Daoy (cell line): ENCODE measurements at places on chromosomes 11 and 22. TPM values are rescaled to one million over a fixed set of nuclear protein-coding genes. Genes with fewer than 3 reads are reported as not detected.

Gene CCDC73
- total RNA-seq: not detected in 2 replicates

Gene OR51I1
- not detected in 2 replicates for total RNA-seq

Gene PRR33
- not detected in 2 replicates for total RNA-seq

Gene SEPTIN3
- 0.74 and 0.77 TPM in 2 replicates for total RNA-seq

Gene EMID1
- 1.3 and 9.0 TPM in 2 replicates for total RNA-seq

Gene BACE1
- 9.3 and 14.8 TPM in 2 replicates for total RNA-seq

Gene NPAS4
- total RNA-seq: 0.11 TPM in 1 of 2 replicates, not detected in the other

Gene MYO7A
- total RNA-seq: 0.40 TPM in 1 of 2 replicates, not detected in the other

Gene GGTLC3
- total RNA-seq: not detected in 2 replicates

Gene FAM227A
- total RNA-seq: 0.06 and 0.80 TPM in 2 replicates

Gene OR8D4
- not detected in 2 replicates for total RNA-seq

Gene TTC38
- 26.2 and 30.6 TPM in 2 replicates for total RNA-seq

Gene PATL1
- 12.7 and 16.1 TPM in 2 replicates for total RNA-seq

Gene SEC14L2
- 9.5 and 12.7 TPM in 2 replicates for total RNA-seq

Gene SMCO4
- 27.5 and 49.1 TPM in 2 replicates for total RNA-seq

Gene CD6
- total RNA-seq: 0.06 and 0.46 TPM in 2 replicates

Gene TIMM10B
- 24.7 and 43.4 TPM in 2 replicates for total RNA-seq

Gene ZNF214
- 1.8 and 4.6 TPM in 2 replicates for total RNA-seq

Gene PRAME
- total RNA-seq: 41.9 and 62.0 TPM in 2 replicates

Gene GNAZ
- 5.3 and 7.7 TPM in 2 replicates for total RNA-seq

Gene PIK3IP1
- total RNA-seq: 0.09 and 0.69 TPM in 2 replicates

Gene SYT9
- 1.8 and 2.0 TPM in 2 replicates for total RNA-seq

Gene SCN3B
- total RNA-seq: 0.24 and 0.34 TPM in 2 replicates

Gene POTEH
- 1.6 and 3.8 TPM in 2 replicates for total RNA-seq

Gene MMP13
- total RNA-seq: 0.17 TPM in 1 of 2 replicates, not detected in the other

Gene LRRC56
- total RNA-seq: 0.11 and 0.60 TPM in 2 replicates

Gene OR56A1
- under 0.01 TPM in 1 of 2 replicates, not detected in the other for total RNA-seq

Gene SHISAL1
- 6.8 and 8.7 TPM in 2 replicates for total RNA-seq

Gene CBLIF
- not detected in 2 replicates for total RNA-seq

Gene ANO9
- total RNA-seq: 0.17 TPM in 1 of 2 replicates, not detected in the other

Gene OR51B5
- 0.11 TPM in 1 of 2 replicates, not detected in the other for total RNA-seq

Gene ESRRA
- total RNA-seq: 35.0 and 37.5 TPM in 2 replicates

Gene IGLL5
- total RNA-seq: not detected in 2 replicates

Gene ARHGAP20
- total RNA-seq: not detected in 2 replicates

Gene RIMBP3B
- total RNA-seq: 0.12 and 0.63 TPM in 2 replicates

Gene USH1C
- total RNA-seq: not detected in 2 replicates

Gene SHANK3
- 0.33 and 0.46 TPM in 2 replicates for total RNA-seq

Gene MOGAT2
- total RNA-seq: not detected in 2 replicates

Gene ALDH3B1
- total RNA-seq: 5.8 and 8.2 TPM in 2 replicates

Gene C22orf42
- not detected in 2 replicates for total RNA-seq

Gene NFAM1
- total RNA-seq: 0.17 and 0.51 TPM in 2 replicates

Gene APOL6
- 23.4 and 23.7 TPM in 2 replicates for total RNA-seq

Gene NAV2
- 1.8 and 2.1 TPM in 2 replicates for total RNA-seq

Gene C22orf23
- 3.4 TPM in 1 of 2 replicates, not detected in the other for total RNA-seq

Gene CDC42BPG
- total RNA-seq: 0.06 and 0.15 TPM in 2 replicates

Gene TTLL12
- total RNA-seq: 49.1 and 61.1 TPM in 2 replicates

Gene CPT1B
- 6.1 and 7.9 TPM in 2 replicates for total RNA-seq

Gene SYT12
- 0.15 and 1.1 TPM in 2 replicates for total RNA-seq

Gene PKNOX2
- total RNA-seq: 0.54 and 1.4 TPM in 2 replicates

Gene MLC1
- not detected in 2 replicates for total RNA-seq

Gene BARX2
- 0.51 TPM in 1 of 2 replicates, not detected in the other for total RNA-seq

Gene PCF11
- 33.0 and 35.3 TPM in 2 replicates for total RNA-seq

Gene SLN
- total RNA-seq: 0.80 TPM in 1 of 2 replicates, not detected in the other
